ENCODE measurements at places on chromosomes 12 and 14.
A peak's percentile ranks its signal among the peaks of the same experiment; 100 is the strongest.

DNA sequence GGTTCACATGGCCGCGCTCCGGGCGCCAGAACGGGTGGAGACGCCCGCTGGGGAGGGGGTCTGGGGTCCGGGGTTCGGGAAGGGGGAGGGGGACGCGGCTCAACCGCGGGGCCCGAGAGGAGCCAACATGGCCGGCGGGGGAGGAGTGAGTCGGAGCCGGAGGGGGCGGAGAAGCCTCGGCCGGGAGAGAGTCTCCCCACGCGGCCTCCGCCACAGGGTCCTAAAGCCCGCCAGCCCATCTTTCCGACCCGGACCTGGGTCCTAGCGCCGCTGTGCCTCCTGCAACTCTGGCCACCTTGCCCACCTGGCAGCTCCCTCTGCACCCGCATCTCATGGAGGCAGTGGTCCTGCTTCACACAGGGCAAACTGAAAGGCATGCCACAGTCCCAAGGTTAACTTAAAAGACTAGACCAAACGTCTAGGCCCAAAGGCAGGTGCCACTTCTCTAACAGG, at the start of gene BAZ2A:
Gene BAZ2A (minus strand): TSS at position 147 of the 453 bp plus-strand sequence. CDS start 12,796 bp downstream, outside the sequence.
- peak; percentile 78 for DNase-seq

- DNase-seq: no peak
Observed at GRCh38 chr12:67517181-67517887, 131.2 kb upstream of the DYRK2 start.

- no peak for DNase-seq
Observed at GRCh38 chr12:32477714-32478113, 78.4 kb downstream of the FGD4 start.

GRCh38 chr12:20197411-20197810, 170.9 kb upstream of the PDE3A start:
- DNase-seq: no peak

- DNase-seq: no peak
Observed at GRCh38 chr12:46266382-46266791, 2.5 kb downstream of the SLC38A1 start.

DNA sequence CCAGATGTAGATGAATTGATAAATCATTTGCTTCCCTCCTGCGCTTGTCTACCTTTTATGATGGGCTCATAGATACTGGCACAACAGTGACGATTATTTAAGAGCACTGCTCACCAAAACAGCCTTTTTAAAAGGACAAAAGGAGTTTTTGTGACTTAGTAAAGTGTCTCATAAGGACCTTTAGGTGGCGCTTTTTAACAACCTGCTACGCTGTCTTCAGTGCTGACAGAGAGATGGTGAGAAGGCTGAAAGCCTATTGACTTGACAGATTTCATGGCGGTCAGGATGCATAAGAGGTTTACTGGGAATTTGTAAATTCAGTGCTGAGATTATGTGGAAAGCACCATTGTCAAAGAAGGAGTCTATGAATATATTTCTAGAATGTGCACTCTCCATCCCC, 87.6 kb downstream of the SLC15A5 start:
- no peak for DNase-seq

DNA sequence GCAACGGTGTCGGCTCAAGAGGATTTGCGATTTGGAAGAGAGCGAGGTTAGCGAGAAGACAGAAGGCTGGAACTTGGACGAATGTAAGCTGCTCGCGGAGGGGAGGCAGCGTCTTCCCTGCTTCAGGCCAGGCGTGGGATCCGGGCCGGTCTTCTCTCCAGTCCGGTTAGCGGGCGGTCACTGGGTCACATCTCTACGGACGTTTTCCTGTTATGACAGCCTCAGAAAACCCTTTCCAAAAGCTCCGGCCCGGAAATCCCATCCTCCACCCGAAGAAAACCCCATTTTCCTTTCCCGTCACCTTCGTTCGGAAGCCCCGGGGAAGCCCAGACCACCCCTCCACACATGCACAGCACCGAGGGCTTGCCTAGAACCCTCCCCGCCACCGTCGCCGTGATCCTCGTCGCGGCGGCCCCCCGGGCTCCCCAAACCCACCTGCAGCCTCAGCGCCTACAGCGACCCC, 268 bp downstream of the NDUFB1 start:
- no peak for DNase-seq

DNA sequence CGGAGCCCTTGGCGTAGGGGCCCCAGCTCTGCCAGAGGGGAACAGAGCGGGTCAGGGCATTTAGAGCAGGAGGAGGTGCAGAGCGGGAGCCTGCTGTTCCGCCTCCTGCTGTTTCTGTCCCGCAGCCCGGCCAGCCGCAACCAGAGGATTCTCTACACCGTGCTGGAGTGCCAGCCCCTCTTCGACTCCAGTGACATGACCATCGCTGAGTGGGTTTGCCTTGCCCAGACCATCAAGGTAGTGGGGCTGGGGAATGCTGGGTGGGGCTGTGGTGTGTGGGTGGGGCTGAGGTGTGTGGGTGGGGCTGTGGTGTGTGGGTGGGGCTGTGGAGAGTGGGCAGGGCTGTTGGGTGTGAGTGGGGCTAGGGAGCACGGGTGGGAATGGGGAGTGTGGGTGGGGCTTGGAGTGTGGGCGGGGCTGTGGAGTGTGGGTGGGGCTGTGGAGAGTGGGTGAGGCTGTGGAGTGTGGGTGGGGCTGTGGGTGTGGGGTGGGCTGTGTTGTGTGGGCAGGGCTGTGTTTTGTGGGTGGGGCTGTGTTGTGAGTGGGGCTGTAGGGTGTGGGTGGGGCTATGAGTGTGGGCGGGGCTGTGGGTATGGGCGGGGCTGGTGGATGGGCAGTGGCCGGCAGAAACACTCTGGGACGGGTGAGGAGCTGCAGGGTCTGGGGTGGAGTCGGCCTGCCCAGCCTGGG, 8.0 kb downstream of the ASPG start:
- no peak for DNase-seq

GRCh38 chr12:49892084-49892731, 11.5 kb downstream of the FAIM2 start:
- DNase-seq: no peak

GRCh38 chr14:30608533-30609006, 13.5 kb upstream of the SCFD1 start:
- DNase-seq: no peak

- no peak for DNase-seq
Observed at GRCh38 chr14:97976861-97977260, 1179.7 kb downstream of the VRK1 start.

DNA sequence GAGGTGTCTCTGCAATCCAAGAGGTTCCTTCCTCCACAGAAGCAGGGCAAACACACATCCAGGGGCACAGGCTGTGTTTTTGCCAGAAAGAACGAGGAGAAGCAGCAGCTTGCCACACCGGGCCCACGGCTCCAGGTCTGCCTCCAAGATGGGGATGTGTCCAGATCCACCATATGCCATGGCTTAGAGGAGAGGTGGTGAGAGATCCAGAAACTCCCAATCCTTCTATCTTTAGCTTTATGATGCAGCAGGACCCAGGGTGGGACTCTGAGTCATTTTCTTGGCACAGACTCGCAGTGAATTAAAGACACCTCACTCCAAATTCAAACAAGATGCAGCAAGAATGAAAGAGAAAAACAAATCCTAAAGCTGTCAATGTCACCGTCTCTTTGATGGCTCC, 481.4 kb upstream of the TMEM132C start:
- no peak for DNase-seq

DNA sequence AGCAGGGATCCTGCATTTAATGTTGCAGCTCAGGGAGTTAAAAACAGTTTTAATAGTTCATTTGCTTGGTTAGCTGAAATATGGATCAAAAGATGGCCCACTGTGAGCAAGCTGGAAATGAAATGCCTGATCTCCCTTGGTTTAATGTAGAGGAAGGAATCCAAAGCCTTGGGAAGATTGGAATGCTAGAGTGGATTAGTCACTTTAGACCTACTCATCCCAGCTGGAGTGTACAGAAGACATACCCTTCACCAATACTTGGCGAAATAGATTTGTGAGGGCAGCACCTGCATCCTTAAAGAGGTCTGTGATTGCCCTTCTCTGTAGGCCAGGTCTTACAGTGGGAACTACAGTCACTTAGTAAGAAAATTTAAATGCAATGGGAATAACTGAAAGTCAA, 58.0 kb upstream of the KRAS start:
- DNase-seq: no peak

GRCh38 chr12:65640489-65640901, 183.8 kb upstream of the HMGA2 start:
- no peak for DNase-seq

DNA sequence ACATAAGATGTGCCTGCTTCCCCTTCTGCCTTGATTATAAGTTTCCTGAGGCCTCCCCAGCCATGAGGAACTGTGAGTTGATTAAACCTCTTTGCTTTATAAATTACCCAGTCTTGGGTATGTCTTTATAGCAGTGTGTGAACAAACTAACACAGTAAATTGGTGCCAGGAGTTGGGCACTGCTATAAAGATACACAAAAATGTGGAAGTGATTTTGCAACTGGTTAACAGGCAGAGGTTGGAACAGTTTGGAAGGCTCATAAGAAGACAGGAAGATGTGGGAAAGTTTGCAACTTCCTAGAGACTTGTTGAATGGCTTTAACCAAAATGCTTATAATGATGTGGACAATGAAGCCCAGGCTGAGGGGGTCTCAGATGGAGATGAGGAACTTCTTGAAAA, 264.1 kb downstream of the DACT1 start:
- no peak for DNase-seq

GRCh38 chr12:47346251-47347019, 266.7 kb upstream of the AMIGO2 start:
- DNase-seq: no peak

- no peak for DNase-seq
Observed at GRCh38 chr14:76104802-76105355, 46.8 kb upstream of the GPATCH2L start.

GRCh38 chr14:51597261-51598001, 54.3 kb upstream of the FRMD6 start:
- DNase-seq: no peak

GRCh38 chr12:67827820-67828383, 161.3 kb upstream of the IFNG-AS1 start:
- DNase-seq: no peak

DNA sequence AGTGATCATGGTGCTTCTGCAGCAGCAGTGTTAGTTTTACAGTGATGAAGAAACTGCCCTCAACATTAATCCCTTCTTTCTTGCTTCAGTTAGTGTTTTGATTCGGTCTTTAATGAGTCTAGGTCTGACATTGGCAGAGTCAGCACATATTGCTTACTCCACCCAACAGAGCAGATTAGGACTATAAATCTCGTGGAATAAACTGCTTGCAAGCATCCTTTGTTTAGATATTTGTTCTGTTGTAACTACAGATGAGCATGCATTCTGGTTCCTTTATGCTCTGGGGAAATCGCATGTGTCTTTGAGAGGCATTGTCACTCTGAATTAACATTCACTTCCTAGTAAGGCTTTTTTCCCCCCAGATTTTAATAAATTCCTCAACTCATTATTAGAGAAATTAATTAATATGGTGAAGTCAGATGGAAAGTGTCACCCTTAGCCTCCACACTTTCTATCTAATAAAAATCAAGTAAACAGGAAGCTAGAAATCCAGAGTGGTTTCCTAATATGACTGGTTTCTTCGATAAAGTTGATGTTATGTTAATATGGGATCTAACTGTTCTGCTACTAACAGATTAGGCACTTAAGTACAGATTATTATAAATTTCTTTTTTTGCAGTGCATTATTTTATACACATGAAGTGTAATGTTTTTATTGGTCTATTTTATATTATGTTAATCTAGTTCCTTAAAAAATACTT, 86.2 kb upstream of the SSTR1 start:
- no peak for DNase-seq

DNA sequence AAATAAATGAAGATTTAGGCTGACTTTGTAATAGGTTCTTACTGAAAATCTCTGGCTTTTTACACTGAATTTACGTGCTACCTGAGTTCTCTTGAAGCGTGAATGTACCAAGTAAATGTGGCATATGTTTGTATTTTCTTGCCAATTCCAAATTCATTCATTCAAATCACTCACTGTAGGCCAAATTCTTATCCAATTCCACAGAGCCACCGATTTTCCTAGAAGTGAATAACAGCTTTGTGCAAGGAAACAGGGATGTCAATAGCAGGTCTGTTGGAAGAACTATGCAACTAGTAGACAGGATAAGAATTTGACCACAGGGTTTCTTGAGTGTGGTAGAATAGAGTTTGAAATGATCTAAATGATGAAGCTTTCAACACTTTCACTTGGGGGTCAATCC, 86.8 kb downstream of the SOX5 start:
- DNase-seq: no peak

DNA sequence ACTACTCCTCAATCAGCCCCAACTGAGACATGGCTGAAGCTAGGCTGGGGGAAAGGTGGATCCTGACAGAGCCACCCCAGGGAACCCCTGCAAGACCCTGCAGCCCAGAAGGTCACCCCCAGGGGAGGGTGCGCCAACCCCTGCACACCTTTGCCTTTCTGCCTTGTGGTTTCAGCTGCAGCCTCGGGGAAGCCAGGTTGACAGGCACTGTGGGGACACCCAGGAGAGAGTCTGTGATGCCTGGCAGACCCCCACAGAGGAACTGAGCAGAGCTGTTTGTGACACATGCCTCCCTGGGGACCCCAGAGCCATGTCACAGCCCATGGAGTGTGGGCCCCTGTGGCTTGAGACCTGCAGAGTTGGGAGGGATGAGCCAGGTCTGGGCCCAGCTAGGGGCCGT, 11.8 kb upstream of the HHIPL1 start:
- DNase-seq: no peak

DNA sequence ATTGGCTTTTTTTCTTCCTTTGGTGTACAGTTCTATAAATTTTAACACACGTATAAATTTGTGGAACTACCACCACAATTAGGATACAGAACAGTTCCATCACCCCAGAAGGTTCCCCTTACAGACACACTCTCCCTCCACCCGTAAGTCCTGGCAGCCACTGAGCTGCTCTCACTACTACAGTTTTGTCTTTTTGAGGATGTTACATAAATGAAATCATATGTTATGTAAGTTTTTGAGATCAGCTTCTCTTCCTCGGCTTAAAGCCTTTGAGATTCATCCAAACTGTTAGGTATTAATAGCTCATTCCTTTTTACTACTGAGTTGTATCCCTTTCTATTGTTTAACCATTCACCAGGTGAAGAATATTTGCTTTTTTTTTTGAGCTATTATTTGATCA, 74.3 kb upstream of the SLC24A4 start:
- DNase-seq: no peak

DNA sequence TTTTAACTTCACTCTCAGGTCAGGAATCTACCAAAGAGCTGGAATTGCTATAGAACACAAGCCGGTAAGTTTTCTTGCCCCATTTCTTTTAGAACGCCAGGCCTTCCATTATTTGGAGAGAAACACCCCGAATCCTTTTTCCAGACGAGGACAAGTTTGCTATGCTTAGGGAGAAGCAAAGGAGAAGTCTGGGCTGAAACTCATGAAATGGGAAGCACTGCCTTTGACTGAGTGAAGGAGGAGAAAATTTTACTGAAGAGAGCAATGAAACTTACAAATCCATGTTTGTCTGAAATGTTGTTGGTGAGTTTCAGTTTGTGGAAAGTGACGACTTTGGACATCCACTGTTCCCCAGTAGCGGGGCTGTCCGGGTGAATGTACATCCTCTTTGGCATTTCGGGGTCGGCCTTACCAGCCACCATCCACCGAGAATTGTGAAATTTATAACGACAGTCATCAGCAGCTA, 3.3 kb downstream of the TBX3 start:
- no peak for DNase-seq
